Urinary bladder (tissue), 4 donors: ENCODE measurements at places on chromosomes 2 and 18.

GRCh38 chr2:18319987-18320386 lies 240.5 kb downstream of the RDH14 start:
- DNase-seq: no peak

GRCh38 chr2:157995117-157995516 lies 106.6 kb upstream of the UPP2 start:
- no peak for DNase-seq

DNA sequence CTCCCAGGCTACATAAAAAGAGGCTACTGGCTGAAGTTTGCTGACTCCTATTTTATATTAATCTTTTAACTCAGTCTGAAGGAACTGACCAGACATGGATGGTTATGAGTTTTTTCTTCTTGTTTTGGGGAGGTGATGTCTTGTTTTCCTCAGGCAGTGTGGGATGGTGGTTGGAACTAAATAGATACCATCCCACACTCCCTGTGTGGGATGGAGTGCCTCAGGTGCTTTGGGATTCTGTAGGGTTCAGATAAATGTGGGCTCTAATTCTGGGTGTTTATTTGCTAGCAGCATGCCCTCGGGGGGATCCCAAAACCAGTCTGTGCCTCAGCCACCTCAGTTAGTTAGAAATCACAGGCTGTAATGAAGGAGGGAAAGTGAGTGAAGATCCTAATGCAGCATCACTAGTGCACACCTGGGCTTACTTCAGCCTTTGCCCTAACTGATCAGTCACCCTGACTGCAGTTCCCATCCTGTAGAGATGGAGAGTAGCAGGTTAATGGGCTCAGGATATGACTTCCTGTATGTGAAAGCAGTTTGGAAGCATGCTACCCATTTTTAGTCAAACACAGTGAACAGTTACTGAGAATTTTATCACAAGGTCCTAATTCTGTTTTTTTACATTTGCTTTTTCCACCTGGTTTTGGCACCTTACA lies 132.2 kb downstream of the SPTBN1 start:
- DNase-seq: no peak

GRCh38 chr2:1017827-1018226 lies 67.2 kb downstream of the SNTG2 start:
- DNase-seq: no peak

DNA sequence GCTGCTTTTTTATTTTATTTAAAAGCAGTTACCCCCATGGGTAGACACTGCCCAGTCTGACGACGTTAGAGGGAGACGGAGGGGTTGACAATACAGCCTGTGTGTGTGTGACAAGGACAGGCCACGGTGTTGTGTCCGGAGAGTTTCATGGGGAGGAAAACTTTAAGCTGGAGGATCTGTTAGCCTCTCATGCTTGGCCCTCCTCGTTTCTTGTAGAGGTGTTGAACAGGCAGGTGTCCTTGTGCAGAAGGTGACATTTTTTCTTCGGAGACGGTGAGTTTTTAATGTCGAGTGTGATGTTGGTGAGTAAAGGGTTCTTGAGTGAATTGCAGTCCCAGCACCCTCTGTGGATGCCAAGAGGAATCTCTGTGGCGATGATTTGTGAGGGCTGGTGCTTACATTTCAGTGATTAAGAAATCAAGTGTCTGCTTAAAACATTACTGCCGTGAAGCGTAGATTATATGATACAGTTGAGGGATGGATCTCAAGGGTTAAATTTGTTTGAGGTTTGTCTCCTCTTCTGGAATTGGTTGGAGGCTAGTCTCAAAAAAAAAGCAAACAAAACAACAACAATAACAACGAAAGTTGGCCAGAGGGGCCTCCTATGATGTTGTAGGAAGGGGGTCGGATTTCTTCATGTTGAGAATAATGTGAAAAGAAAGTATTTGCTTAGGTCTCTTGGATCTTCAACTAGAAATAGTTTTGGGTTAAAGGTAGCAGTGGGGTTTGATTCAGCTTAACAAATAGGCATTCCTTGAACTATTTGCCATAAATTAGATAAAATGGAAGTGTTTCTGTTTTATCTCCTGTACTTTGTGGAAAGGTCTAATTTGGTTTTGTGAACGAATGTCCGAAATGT lies 1.6 kb downstream of the NCOA1 start:
- no peak for DNase-seq

DNA sequence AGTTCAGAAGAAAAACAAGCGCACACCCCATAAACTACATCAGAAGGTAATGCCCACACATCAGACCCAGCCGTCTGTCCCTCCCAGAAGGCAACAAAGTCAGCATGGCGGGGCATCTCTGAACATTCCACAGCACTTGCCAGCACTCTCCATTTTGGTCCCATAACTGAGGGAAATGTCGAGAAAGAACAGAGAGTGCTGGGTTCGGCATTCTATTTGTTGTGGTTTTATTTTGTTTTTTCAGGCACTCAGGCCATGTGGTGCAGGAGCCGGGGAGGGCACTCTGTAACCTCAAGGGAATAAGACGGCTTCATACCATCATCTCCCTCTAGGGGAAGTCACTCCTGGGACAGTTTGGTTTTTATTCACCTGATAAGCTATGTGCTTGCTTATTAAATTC lies 156.0 kb downstream of the SEPTIN10 start:
- DNase-seq: no peak

DNA sequence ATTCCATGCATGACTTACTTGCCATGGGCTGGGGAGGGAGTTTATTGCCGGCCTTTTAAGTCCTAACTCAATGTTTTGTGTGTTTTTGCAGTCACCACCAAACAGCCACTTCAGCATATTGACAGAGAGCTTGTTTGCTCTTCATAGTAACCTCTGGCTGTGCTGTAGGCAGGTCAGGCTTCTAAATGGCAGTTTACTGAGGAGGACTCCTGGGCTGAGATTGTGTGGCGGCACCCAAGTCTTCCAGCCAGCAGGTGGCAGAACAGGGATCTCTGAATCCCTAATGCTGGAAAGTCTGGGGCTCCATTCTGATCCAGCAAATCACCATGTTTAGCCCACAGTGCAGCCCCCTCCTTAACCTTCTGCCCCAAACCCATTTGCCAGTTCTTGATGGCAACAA lies 121.2 kb downstream of the CAPN13 start:
- no peak for DNase-seq
